ENCODE measurements at places on chromosomes 12 and 14.

DNA sequence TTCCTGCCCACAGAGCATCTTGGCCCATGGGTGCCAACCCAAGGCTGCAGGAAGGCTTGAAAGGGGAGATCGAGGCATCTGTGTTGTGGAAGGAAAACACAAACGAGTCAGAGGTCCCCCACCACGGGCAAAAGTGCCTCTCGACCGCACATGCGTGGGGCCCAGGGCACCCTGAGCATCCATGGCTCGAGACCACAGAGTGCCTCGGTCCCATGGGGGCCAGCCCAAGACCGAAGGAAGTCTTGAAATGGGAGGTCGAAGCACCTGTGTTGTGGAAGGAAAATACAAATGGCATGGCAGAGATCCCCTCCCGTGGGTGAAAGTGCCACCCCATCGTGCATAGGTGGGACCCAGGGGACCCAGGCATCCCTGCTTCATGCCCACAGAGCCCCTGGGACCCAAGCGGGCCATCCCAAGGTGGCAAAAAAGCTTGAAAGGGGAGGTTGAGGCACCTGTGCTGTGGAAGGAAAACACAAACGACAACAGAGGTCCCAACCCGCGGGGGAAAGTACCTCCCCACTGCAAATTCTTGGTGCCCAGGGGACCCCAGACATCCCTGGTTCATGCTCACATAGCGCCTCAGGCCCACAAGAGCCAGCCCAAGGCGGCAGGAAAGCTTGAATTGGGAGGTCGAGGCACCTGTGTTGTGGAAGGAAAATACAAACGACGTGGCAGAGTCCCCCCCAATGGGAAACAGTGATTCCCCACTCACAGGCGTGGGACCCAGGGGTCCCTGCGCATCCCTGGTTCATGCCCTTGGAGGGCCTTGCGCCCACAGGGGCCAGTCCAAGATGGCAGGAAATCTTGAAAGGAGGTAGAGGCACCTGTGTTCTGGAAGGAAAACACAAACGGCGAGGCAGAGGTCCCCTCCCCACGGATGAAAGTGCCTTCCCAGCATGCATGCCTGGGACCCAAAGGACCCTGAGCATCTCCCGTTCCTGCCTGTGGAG, 373.0 kb downstream of the ALG10 start:
- no peak for DNase-seq

DNA sequence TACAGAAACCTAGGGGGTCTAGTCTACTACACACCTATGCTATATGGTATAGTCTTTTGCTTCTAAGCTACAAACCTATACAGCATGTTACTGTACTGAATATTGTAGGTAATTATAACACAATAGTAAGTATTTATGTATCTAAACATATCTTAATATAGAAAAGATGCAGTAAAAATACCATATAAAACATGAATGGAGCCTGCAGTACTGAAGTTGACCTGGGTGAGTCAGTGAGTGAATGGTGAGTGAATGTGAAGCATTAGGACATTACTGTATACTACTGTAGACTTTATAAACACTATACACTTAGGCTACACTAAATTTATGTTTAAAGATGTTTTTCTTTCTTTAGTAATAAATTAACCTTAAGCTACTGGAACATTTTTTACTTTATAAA, 13.1 kb upstream of the ABCD2 start:
- no peak for DNase-seq

DNA sequence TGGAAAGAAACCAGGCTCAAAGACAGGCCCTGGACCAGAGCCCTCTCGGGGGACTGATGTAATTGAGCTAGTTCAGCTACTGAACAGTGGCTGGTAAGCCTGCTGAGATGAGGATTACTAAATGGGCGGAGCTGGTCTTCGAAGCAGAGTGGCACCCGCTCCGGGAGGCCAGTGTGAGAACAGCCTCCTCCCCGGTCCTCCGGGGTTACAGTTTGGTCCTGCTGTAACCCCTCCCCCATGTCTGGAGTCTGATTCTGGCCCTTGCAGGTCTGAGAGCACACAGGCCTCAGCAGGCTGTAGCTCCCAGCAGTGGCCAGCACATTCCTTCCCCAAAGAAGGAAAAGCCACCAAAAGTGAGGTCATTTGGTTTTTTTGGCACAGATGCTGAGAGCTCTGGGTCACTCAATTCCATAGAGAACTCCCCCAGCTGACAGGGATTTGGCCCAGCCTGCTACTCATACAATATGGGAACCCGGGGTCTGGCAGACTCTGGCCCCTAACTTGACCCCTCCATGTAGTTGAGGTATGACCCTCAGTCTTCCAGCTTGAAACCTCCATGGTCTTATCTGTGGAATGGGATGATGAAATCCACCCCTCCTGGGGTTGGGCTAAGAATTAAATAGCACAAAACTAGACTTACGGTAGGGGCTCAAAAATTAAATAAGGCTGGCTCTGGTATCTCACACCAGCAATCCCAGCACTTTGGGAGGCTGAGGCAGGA, 39.0 kb downstream of the ACTN1 start:
- DNase-seq: no peak

DNA sequence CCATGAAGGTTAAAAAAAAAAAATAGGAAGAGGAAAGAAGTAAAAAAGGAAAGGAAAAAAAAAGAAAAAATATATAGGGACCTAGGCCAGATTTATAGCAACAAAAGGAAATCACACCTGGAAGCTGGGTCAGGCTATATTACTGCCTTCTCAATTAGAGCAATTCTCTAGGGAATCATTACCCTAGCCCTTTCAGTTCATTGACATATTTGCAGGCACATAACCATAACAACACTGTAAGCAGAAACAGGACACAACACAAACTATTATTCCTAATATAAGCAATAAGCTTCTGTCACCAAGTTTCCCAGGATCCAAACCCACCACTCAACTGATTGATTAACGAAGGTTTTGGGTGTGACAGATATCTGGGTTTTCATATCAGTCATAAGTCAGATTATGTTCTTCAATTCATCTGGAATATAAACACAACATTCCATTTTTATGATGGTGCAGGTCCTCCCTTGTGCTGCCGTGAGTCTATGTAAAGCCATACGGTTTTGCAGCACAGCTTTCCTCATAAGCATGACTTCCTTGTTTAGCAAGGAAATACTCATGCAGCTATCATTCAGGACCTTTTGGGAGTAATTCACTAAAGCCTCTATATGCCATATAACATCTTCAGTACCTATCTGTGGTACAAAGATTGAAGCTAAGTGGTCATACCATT, 4.2 kb downstream of the PCNX4 start:
- DNase-seq: no peak

GRCh38 chr14:55508676-55509075, 68.3 kb upstream of the TBPL2 start:
- DNase-seq: no peak

GRCh38 chr12:105986779-105987684, 151.7 kb downstream of the NUAK1 start:
- DNase-seq: no peak

- DNase-seq: no peak
These were observed 88.5 kb upstream of the ANO4 start for GRCh38 chr12:100706033-100706432.

- DNase-seq: no peak
These were observed 330.5 kb upstream of the LRIG3 start for GRCh38 chr12:59250766-59251165.

DNA sequence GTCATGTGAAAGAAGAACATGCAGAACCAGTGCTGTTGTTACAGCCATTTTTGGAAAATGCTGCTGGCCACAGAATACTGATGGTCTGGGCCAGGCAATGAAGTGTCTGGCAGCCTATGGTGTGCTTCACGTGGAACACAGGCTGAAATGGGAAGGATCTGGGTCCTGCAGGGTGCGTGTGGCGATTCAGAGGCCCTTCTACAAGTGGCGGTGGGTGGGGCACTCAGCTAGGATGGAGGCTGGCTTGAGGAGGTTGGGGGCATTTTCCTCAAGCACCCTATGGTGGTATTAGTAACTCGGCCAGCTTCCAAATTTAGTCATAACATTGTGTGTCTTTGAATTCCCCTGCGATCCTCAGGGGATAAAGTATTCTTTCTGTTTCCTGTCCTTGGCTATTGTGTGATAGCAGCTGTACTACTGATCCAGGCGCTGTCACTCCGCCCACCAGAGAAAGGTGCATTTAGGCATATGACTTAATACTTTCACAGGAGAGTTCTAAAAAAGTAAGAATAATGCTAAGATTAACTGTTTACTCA, 9.2 kb upstream of the RAD52 start:
- DNase-seq: no peak

Measured in stimulated activated CD4-positive, alpha-beta T cell treated with anti-CD3 and anti-CD28 coated beads, TNF-alpha, amount 100 ng/mL, for 24 hours (primary cell).